Large intestine (tissue), 12 donors: ENCODE measurements at places on chromosomes 3 and 15. TPM values are rescaled to one million over a fixed set of nuclear protein-coding genes. Genes with fewer than 3 reads are reported as not detected.

DNA sequence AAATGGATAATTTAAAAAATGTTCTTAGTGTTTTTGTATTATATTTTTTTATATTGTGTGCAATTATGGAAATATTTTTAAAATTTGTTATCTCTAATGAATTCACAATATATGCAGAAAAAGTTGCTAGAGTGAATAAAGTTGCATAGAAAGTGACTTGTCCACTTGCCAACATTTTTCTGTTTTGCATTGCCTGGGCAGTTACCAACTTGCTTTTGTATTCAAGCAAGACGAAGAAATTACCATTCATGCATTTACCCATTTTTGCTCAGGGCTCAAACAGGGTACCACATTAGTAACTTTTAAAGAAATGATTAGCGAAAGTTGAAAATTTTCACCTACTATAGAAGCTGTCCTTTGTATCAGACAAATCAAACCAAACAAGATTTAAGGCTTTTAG lies 152.9 kb upstream of the STRIT1 start:
- DNase-seq, result no peak

GRCh38 chr3:193470710-193471109 lies 84.0 kb downstream of the ATP13A4 start:
- peak; percentile 88 for DNase-seq

DNA sequence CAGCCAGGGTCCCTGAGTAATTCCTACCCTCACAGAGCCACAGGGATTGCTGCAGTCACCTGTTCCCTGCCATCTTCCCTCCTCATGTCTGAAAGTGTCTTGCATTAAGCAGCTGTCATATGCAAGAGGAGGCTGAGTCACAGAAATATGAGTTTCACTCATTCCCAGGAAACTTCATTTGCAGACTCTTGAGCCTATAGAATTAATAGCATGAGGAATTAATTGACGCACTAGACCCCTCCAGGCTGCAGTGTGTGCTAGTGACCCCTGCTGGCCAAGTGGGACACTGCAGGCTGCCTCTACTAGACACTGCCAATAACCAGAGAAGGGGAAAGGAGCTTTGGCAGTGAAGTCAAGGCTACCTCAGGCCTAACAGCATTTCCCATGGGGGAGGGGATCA lies 50.6 kb upstream of the SLC6A1 start:
- DNase-seq, result no peak

- DNase-seq, result no peak
Observed at GRCh38 chr3:172129498-172129849, 90.1 kb downstream of the FNDC3B start.

DNA sequence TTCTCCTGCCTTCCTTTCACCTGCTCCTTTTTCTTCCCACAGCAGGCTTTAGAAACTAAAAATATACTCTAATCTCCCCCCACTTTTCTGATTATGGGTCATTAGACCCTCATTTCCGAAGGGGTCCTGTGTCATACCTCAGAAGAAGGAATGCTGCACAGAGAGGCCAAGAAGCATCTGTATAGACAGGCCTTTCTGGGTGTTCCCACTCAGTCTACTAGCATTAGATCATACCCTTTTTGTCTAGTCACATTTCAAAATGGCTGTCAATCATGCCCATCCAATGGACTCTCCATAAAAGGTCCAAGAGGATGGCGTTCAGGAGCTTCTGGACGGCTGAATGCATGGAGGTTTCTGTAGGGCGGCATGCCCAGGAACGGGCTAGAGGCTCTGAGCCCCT lies 192.2 kb downstream of the SUCLG2 start:
- DNase-seq, result no peak

DNA sequence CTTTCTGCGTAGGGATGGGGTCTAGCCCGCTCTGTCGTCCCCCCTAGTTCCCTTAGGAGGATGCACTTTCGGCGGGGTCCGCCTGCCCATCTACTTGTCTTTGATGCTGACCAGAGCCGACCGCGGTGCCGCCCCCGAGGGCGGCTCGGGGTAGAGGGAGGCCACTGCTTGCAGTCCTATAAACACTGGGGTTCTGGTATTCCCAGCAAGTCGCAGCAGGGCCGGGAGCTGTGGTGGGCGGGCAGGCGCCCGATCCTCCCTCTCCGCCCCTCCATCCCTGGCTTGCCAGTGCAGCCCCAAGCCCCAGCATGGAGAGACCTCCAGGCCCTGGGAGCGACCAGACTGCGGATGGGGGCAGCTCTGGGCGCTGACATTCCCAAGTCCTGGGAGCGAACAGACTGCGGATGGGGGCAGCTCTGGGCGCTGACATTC lies 830 bp downstream of the SEMA4B start:
- peak; percentile 45 for DNase-seq

DNA sequence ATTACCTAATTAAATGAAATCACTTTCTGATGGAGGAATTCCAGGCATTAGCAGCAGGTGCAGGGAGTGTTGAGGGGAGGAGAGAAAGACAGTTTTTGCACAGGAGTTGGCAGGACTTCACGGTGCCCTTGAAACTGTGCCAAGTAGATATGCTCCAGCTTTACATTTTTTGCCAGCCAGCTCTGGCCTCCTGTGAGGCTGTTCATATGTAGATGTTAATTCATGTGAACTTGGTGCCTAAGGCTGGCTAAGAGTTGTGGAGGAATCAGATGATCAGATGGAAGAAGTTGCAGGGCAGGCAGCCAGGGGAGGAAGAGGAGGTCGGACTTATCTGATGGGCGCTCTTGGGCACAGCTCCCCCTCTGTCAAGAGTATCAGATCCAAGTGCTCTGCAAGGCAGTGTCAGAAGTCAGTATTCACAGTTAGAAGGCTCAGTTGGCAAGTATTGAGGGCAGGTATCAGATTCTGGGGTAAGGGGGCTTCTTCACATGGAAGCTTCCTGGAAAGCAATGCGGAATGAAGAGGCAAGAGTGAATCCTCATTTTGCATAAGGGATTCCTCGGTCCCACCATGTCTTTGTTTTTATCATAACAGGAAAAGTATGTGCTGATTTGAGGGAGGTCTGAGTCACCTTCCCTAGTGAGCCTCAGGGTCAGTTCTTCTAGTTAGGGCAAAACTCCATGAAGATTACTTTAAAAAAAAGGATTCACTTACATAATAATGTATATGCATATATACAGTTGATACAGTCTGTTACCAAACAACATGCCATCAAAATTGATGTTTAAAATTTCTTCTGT lies 172.6 kb upstream of the UMPS start:
- no peak for DNase-seq

DNA sequence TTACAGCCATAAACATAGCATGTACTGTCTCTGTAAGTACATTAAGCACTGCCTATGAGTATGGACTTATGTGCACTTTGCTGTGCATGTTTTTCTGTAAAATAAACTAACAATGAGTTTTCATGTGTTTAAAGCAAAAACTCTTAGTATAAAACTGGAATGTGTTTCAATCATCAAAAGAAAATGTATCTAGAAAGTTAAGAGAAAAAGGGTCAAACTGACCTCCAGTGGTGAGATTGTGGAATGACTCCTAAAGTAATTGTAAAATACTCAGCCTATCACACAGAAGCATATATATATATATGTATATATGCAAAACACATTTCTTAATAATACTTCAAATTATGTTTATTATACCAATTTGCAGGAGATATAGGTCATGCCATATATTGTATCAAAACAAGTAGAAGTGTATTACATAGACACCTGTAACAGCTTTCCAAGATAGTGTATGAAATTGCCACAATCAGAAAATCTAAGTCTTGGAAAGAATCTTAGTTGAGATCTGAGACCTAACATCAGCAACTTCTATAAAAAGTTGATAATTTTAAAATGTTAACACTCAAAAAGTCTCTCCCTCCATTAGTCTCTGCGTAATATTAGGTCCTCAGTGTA lies 199.6 kb downstream of the FMN1 start:
- no peak for DNase-seq

DNA sequence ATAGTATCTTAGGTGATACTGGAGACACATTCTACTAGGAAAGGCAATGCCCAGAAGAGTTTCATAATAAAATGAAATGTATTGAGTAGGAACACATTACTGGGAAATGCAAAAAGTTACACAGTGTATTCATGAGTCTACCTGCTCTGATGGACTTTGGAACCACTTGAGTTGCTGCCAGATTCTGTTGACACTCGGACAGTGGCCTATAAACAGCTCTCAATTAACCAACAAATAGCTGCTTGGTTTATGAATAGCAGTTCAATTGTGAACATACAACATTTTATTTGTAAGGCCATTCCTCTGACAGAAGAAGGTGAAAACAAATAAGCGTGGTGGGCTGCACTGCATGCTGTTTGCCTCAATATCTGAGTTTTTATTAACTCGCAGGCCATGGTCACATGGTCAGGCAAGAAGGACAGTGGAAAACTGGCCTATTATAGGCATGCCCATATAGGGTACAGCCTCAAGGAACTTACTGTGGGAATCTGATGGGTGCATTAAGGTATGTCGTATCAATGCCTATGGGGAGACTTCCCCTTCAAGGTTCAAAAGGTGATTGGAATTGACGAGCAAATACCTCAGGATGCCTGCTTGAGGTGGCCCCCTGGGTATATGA lies 66.2 kb downstream of the C3orf80 start:
- DNase-seq, result peak; percentile 64

DNA sequence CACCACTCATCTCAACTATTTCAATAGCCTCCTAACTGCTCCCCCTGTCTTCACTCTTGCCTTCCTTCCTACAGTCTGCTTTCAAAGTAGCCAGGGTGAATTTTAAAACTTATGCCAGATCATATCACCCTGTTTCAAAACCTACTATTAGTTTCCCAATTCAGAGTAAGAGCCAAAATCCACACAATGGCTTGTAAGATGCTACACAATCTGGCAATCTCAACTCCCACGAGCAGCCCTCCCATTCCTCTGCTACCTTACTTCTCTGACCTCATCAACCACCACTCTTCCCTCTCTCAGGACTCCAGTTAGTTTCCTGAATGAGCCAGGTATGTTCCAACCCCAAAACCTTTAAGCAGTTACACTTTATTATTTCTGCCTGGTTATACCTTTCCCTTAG lies 62.5 kb downstream of the VPS13C start:
- no peak for DNase-seq

The ZNF860 gene
- polyA plus RNA-seq, result 1.1 TPM
